ENCODE measurements at places on chromosomes 7 and 10.

DNA sequence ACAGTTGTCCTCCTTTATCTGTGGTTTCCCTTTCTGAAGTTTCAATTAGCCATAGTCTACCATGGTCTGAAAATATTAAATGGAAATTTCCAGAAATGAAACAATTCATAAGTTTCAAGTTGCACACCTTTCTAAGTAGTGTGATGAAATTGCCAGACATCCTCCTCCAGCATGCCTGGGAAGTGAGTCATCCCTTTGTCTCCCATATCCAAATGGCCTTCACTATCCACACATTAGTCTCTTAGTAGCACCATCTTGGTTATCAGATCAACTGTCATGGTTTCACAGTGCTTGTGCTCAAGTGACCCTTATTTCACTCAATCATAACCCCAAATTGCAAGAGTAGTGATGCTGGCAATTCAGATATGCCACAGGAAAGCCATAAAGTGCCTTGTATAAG, 83.4 kb upstream of the PPP1R9A start:
- DNase-seq: peak; percentile 70

GRCh38 chr10:102401735-102402511, 6.4 kb downstream of the NFKB2 start:
- no peak for DNase-seq

DNA sequence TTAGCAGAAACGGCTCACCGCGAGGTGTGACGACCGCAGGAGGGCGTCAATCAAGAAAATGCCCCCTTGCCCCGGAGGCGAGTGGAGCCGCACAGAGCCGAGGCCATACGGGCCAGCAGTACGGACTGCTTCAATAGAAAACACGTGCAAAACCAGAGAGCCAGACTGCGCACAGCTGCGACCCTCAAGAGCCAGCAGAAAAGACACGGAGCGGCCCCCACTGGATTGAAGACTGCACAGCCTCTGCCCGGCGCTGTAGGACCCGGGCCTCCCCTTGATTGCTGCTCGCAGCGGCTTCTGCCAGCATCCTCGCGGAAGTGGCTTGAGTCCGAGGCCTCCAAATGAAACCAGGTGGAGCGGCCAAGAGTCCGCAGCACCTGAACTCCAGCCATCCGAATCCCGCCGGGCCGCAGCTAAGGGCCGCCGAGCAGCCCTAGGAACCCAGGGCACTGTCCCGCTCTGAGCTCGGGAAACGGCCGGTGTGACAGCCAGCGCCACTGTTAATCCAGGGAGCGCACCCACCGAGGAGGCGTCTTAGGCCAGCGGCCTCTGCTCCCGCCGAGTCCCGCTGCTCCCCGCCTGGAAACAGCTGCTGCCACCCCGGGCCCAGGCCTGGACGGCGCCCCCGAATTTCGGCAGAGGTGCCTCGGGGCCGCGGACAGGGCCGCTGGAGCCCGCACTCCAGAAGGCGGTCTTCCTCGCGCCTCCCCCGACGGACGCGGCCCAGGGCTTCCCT, 660 bp upstream of the HHEX start:
- peak; percentile 44 for DNase-seq

- DNase-seq: no peak
These were observed 4.4 kb upstream of the GALNTL5 start for GRCh38 chr7:151951672-151952338.

GRCh38 chr10:112307358-112308124, 24.3 kb downstream of the TECTB start:
- DNase-seq: peak; percentile 27

GRCh38 chr7:71354716-71355115, 222.8 kb downstream of the GALNT17 start:
- no peak for DNase-seq

DNA sequence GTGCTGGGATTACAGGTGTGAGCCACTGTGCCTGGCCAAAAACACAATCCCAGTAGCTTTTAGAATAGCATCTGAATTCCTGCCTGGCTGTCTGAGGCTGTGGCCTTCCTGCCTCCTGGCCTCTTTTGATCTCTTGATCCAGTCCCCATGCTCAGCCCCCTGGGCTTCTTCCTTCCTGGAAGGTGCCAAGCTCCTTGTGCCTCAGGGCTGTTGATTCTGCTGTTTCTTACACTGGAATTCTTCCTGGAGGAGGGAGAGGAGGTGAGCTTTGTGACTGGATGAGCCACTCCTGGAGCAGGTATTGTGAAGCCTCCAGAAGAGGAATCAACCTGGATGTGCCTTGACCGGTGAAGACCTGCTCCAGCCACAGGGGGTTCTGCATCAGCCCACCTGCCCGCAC, 17.3 kb upstream of the MKI67 start:
- DNase-seq: no peak

DNA sequence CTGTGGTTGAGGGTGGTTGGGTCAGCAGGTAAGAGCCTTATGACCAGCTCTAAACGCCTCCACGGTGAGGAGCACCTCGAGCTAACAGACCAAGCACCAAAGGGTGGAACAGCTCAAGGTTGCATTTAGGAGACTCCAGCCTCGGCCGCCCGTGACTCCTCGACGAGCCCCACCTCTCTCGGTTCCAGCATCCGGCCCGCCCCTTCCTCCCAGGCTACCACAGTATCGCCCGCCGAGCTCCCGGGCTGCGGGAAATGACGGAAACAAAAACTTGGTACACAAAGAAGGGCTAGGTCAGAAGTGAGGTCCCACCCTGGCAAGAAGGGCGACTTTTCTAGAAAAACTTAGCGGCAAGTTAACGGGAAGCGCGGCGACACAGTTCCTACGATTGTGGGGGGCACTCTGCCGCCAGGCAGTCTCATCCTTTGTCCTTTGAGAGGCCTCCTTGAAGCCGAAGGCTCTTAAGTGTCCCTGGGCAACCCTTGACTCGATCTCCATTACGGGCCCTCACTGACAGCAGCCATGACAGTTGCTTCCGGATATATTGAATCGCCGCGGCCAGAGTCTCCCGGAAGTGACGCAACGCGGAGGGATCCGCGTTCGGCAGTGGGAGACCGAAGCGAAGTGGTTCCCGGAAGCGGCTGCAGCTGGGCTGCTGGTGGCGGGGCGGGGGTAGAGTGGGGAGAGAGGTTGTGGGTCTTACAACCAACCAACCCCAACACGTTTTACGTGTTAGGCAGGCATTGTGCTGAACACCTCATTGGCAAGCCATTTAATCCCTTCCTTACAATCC, 40.2 kb upstream of the ZNF518A start:
- peak; percentile 98 for DNase-seq

- peak; percentile 91 for DNase-seq
These were observed 22.5 kb downstream of the GSTO2 start for GRCh38 chr10:104291439-104291951.

DNA sequence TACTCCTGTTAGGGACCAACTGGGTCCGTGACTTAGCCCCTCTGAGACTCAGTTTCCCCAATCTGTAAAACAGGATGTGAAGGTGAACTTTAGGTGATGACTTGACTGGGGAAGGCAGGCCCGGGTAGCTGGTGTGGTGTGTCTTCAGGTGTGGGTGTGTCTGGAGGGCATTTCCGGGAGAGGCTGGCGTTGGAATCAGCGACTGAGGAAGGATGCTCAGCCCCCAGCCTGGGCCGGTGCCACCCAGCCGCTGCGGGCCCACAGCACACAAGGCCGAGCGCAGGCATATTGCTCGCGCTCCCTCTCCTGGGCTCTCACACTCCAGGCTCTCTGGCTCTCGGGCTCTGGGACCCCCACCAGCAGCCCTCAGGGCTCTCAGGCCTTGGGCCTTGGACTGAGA, 31.7 kb upstream of the CNPY1 start:
- no peak for DNase-seq

DNA sequence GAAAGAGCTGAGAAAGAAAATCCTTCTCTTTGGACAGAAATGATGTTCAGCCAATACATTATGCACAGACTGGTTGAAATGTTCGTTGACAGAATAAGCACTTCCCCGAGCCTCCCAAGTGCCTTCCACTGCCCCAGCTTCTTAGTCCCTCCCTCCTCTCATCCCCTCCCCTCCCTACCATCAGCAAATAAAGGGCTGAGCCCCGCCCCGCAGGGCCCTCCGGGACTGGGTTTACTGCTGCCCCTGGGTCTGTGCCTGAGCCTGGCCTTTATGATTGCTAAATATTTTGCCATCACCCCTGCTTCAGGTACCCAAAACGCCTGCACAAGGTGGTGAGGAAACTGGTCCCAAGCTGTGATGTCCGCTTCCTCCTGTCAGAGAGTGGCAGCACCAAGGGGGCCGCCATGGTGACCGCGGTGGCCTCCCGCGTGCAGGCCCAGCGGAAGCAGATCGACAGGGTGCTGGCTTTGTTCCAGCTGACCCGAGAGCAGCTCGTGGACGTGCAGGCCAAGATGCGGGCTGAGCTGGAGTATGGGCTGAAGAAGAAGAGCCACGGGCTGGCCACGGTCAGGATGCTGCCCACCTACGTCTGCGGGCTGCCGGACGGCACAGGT, 28.1 kb downstream of the HKDC1 start:
- DNase-seq: no peak

DNA sequence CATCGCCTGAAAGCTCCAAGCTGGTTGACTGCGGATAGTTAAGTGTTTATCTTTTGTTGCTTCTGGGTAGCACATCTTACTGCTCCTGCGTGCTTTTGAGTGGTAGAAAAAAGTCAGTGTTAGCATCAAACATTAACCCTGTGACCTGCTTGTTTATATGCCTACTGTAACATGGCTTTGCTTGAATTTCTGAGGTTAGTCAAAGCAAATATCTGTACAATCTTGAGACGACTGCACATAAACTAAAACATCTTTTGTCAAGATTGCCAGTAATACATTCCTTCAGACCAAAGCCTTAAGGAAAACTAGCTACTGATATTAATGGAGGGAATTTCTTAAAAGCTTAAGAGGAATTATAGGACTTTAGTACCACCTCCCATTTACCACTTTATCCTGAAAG, 163.7 kb downstream of the BAMBI start:
- DNase-seq: no peak

GRCh38 chr10:73625004-73625883, 16.0 kb downstream of the MYOZ1 start:
- DNase-seq: peak; percentile 31

GRCh38 chr10:29857843-29858701, 201.3 kb downstream of the JCAD start:
- peak; percentile 73 for DNase-seq

GRCh38 chr10:112792487-112793201, 157.4 kb upstream of the TCF7L2 start:
- peak; percentile 54 for DNase-seq

GRCh38 chr7:41287559-41288335, 415.1 kb downstream of the INHBA start:
- peak; percentile 11 for DNase-seq

DNA sequence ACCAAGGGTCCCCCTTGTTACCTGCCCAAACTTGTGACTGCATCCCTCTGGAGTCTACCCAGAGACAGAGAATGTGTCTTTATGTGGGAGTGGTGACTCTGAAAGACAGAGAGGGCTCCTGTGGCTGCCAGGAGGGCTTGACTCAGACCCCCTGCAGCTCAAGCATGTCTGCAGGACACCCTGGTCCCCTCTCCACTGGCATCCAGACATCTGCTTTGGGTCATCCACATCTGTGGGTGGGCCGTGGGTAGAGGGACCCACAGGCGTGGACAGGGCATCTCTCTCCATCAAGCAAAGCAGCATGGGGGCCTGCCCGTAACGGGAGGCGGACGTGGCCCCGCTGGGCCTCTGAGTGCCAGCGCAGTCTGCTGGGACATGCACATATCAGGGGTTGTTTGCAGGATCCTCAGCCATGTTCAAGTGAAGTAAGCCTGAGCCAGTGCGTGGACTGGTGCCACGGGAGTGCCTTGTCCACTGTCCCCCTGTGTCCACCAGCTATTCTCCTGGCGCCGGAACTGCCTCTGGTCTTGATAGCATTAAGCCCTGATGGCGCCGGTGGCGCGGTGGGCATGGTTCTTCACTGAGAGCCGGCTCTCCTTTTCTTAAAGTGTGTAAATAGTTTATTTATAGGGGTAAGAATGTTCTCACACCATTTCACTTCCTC, 19.4 kb upstream of the SH2D4B start:
- no peak for DNase-seq

DNA sequence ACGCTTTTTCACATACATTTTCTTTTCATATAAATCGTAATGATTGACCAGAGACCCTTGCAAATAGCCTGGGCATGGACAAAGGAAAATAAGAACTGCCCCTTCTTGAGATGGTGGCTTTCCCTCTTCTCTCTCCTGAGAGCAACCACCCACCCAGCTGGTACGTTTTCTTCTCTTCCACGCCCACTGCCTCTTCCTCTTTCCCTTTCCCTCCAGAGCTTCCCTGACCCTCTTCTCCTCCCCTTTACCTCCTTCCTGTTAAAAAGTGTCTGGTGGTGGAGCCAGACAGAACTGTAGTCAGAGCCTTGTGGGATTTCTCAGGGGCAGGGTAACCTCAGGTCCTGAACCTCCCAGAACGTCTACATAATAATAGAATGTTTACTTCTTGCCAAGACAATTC, 23.2 kb downstream of the GPR141 start:
- no peak for DNase-seq

- DNase-seq: no peak
These were observed 235.2 kb upstream of the HGF start for GRCh38 chr7:82005056-82005455.

GRCh38 chr7:68707159-68707558, 891.1 kb upstream of the AUTS2 start:
- DNase-seq: no peak

DNA sequence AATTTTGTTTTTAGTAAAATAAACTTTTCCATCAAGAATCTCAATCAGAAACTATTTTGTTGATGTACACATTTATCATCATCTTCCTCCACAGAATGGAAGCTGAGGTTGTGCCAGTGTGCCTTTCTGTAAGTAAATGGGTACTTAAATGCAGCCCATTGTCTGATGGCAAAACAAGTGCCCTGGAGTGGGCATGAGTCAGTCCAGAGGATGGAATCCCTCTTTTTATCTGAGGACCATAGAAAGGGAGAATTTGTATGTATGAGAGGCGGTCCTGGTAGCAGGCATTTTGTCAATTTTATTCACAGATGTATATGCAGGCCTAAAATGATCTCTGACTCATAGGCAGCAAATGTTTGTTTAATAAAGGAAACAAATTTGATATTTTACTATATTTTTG, 102.1 kb upstream of the MAGI2 start:
- DNase-seq: no peak

DNA sequence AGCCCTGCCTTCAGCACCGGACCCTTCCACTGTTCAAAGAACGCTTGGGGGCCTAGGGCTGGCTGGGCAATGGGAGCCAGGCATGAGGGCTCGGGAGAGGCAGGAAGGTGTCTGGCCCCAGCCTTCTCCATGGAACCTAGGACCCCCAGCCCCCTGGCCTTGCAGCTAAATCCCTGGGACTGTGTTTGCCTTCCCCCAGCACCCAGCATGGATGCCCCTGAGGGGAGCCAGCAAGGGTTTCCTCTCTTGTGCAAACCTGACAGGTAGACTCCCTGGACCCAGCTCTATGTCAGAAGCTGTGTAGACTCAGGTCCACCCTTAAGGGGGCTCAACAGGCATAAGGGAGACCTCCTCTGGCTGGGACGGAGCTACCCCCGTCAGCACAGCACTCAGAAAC, 288.0 kb downstream of the GRID1 start:
- no peak for DNase-seq

DNA sequence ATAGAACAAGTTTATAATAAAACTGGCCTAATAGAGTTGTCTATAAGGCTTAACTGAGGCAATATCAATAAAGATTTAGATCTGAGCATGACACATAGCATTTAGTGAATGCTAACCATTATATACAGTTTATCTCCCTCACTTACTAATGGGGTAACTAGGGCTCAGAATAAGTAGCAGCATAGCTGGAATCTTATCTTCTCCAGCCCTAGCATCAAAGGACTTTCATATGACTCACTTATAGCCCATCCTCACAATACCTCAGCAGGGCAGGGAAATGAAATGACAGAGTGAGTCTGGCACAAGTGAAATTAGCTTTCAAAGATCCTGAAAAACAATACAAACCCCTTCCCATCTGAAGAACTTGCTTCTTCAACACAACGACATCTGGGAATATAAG, 362.9 kb downstream of the KIF20B start:
- no peak for DNase-seq

Data from fibroblast of pulmonary artery (primary cell).